SJCRH30 (cell line): ENCODE measurements at places on chromosomes 11 and 22. TPM values are rescaled to one million over a fixed set of nuclear protein-coding genes. Genes with fewer than 3 reads are reported as not detected.

GRCh38 chr11:86099874-86100273 is 31.0 kb upstream of the PICALM start:
- DNase-seq, result no peak

The DDTL gene
- total RNA-seq, result 3.8 and 4.5 TPM in 2 replicates

- DNase-seq, result no peak
These were observed 7.8 kb downstream of the DCPS start for GRCh38 chr11:126311401-126312291.

DNA sequence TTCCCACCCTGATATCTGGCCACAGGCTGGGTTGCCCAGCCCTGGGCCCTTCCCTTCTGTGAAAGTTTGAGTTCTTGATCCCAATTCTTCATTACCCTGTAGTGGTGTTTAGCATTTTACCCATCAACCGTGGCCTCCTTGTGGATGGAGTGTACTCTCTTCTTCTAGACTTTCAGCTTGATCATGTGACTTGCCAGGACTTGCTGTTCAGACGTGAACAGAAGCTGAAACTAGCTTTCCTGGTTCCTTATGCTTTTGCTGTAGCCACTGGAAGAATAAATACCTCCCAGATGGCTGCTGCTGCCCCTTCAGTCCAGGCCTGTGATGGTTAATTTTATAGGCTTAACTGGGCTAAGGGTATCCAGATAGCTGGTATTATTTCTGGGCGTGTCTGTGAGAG is 32.7 kb upstream of the DAGLA start:
- DNase-seq, result no peak

GRCh38 chr11:63504933-63505586 is 824 bp upstream of the LGALS12 start:
- no peak for DNase-seq

- DNase-seq, result peak; percentile 48
These were observed 19.5 kb downstream of the IL17REL start for GRCh38 chr22:49992921-49993648.

- DNase-seq, result no peak
These were observed 59.9 kb downstream of the PPFIBP2 start for GRCh38 chr11:7573558-7574296.

GRCh38 chr11:8047382-8047781 is 33.6 kb upstream of the TUB start:
- no peak for DNase-seq

- DNase-seq, result no peak
These were observed 78.8 kb downstream of the LIF start for GRCh38 chr22:30167734-30168133.

- no peak for DNase-seq
These were observed 1.3 kb downstream of the POU2F3 start for GRCh38 chr11:120241277-120241676.

GRCh38 chr11:47398551-47398950 is 9.8 kb upstream of the SLC39A13 start:
- no peak for DNase-seq

DNA sequence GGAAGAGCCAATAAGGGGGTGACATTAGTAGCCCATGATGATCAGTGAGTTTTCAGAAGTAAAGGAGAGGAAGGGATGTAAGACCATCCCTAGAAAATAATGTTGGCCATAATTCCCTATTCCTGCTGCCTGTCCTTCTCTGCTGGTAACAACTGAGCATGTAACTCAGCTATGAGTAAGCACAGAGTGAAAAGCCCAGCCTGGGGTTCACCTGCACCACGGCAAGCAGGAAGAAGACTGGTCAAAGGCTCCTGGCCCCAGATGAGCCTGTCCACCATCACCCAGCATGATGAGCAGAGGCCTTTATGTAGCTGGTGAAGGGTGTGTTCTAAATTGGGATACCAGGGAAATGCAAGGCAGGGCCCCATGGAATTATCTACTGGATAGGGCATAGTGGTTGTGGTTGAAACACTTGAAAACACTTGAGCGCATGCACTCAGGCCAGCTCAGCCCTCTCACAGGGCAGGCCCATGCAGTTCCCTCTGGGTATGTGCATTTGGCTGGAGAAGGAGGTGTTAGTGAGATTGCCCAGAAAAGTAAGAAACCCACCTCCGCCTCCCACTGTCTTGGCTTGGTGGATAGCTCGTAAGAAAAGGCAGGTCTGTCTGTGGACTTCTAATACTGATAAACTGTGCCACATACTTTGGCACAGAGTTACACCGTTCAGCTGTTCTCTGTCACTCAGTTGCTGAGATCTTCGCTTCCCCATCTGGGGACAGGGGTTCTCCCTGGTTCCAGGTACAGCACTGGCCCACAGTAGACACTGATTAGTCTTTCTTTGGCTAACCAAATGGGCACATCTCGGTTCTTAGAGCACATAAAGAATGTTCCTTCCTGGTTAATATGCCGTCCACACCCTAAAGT is 86.8 kb downstream of the AMOTL1 start:
- DNase-seq, result no peak

GRCh38 chr11:71454470-71455113 is 1.6 kb downstream of the NADSYN1 start:
- DNase-seq, result no peak

- no peak for DNase-seq
These were observed 1213.8 kb downstream of the TBC1D22A start for GRCh38 chr22:47976219-47976618.

DNA sequence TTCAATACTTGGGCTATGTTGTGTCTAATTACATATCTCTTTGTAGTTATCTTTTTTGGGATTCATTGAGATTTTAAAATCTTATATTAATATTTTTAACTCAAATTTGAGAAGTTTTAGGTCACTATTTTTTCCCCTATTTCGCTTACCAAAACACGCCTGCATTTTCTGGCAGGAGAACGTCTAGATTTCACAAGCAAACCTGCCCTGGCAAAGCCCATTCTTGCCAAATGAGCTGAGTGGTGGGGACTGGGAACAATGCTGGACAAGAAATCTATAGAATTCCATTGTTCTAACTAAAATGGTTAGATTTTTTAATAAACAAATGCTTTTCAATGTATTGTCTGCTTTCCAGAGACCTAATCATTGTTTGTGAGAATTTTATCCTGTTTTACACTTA is 1283.7 kb upstream of the RAG2 start:
- DNase-seq, result no peak

DNA sequence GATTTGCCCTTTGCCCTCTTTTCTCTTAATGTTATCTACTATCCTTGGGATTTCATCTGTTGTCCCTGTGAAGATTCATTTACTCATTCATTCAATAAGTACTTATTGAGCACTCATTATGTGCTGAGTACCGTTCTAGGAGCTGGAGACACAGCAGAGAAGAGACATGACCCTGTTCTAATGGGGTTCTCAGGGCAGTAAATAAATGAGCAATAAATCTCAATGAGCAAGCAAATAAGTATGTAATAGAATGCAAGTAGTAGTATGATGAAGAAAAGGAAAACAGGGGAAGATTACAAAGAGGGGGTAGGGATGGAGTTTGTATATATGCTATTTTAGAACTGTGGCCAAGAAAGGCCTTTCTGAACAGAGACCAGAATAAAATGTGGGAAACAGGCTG is 34.2 kb upstream of the NRIP3 start:
- DNase-seq, result no peak

The CPSF7 gene
- 56.0 and 65.5 TPM in 2 replicates for total RNA-seq

DNA sequence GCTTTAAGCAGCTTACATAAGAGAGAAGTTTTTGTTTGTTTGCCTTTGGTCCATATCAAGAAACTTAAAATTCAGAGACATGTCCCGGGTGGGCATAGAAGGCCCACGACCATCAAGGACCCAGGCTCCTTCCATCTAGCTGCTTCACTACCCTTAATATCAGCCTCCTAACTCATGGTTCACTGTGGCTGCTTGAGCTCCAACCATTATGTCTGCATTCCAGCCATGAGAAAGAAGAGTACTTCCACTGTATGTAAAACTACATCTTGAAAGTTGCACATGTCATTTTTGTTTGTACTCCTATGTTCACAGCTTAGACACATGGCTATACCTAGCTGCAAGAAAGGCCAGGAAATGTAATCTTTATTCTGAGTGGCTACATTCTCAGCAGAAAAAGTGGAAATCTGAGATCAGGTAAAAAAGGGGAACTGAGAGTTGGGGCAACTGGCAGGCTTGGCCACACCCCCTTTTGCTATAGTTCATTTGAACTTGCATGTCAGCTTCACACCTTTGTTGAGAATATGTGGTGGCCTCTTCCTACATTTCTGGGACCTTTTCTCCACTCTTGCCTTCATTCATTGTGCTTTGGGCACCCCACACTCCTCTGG is 81.3 kb upstream of the TP53I11 start:
- DNase-seq, result no peak

DNA sequence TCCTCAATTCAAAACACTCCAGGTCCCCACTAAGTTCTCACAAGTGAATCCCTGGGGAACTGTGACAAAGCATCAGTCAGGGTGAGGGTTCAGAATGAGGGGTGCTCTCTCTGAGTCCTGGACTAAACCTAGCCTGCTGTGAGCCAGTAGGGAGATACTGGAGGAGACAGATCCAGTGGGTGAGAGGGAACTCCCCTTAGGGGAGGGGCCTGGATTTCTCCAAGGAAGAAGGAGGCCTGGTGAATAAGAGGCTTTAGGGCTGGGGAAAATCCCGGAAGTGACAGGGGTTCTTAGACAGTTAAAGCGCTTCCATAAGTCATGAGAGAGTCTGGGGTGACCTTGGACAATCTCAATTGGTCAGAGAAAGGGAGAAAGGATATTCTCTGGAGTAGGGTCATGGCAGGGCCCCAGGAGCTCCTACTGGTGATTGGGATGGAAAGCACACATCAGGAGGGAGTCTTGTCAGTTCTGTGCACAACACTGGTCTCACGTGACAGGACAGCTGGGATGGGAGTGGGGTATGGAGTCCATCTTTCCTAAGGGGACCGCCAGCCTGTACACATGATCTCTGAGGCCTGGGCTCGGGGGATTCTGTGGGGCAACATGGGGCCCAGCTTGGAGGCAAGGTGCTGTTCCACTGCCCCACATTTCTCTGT is 1.5 kb downstream of the TBC1D10A start:
- peak; percentile 33 for DNase-seq

The DERL3 gene
- total RNA-seq, result not detected in 2 replicates

The SYCE3 gene
- not detected in 2 replicates for total RNA-seq

GRCh38 chr11:107563702-107564101 is 1.8 kb downstream of the ALKBH8 start:
- DNase-seq, result peak; percentile 59

GRCh38 chr11:75547617-75548058 is 14.4 kb upstream of the SERPINH1 start:
- DNase-seq, result peak; percentile 90

DNA sequence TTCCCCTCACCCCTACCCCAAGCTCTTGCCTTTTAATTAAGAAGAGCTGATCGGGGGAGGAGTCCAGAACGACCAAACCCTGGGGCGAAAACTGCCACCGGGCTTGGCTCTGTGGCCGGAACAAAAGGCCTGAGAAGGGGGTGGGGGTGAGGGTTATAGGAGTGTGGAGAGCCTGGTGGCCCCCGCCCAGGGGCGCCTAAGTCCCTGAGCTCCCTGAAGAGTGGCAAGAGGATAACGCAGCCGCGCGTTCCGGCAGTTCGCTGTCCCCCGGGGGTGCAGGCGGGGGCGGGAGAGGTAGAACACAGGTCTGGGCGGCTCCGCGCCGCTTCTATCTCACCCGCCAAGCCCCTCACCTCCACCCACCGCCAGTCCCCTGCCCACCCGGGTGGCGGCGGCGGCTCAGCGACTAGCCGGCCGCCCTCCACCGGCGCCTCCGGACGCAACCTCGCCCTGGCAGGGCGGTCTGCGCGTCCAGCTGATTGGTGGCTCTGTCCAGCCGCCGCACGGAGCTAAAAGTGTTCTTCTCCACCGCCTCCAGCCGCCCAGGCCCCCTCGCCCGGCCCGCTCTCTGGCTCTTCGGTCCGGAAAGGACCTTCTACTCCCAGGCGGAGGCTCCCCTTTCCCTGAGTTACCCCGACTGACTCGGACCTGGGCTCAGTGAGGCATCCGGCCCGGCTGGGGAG is 18.7 kb upstream of the BDNF start:
- peak; percentile 15 for DNase-seq

The OR8D1 gene
- total RNA-seq, result not detected in 2 replicates

DNA sequence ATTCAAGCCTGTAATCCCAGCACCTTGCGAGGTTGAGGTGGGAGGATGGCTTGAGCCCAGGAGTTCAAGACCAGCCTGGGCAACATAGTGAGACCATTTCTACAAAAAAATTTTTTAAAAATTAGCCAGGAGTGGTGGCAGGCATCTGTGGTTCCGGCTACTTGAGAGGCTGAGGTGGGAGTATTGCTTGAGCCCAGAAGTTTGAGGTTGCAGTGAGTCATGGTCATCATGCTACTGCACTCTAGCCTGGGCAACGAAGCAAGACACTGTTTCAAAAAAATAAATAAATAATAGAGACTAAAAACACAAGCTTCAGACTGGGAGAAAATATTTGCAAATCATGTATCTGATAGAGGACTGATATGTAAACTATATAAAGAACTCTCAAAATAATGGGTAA is 33.2 kb downstream of the BTBD10 start:
- no peak for DNase-seq

DNA sequence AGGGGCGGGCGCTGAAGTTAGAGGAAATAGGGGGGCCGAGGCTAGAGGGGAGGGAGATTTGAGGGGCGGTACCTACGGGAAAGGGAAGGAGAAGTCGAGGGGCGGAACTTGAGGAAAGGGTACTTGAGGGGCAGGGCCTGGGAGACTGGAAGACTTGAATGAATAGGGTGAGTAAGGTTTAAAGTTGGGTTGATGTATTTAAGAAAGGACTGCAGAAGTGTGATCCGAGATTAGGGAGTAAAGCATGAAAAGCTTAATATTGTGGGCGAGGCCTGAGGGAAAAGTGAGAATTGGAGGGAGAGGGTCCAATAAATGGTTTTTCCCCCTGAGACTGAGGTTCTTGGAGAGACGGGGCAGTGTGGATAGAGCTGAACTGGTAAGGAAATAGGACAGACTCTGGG is 723 bp downstream of the HSCB start:
- no peak for DNase-seq

- peak; percentile 25 for DNase-seq
These were observed 58.9 kb downstream of the LINC01488 start for GRCh38 chr11:69540118-69541000.

GRCh38 chr11:35944503-35945136 is 758 bp downstream of the LDLRAD3 start:
- peak; percentile 72 for DNase-seq

The SCGB1D2 gene
- not detected in 2 replicates for total RNA-seq

DNA sequence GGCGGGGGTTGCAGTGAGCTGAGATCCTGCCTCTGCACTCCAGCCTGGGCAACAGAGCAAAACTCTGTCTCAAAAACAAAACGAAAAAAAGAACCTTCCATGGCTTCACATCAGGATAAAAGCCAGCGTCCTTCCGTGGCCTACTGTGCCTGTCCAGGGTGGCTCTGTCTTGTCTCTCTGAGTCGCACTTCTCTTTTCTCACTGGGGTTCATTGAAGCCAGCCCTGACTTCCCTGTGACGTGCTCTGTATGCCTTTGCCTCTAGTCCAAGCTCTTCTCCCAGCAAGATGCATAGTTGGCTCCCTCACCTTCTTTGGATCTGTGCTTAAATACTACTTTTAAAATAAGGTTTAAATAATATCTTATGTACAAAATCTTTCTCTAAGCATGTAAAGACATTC is 11.6 kb downstream of the ATXN10 start:
- no peak for DNase-seq

- peak; percentile 99 for DNase-seq
These were observed 7.5 kb upstream of the SYT8 start for GRCh38 chr11:1827095-1827813.

The RAB39A gene
- total RNA-seq, result 4.3 and 5.8 TPM in 2 replicates

GRCh38 chr11:30855383-30856006 is 269.3 kb upstream of the MPPED2 start:
- DNase-seq, result peak; percentile 44
